NCI-H2171 (cell line): ENCODE measurements at places on chromosomes 2 and 18.
A peak's percentile ranks its signal among the peaks of the same experiment; 100 is the strongest.

DNA sequence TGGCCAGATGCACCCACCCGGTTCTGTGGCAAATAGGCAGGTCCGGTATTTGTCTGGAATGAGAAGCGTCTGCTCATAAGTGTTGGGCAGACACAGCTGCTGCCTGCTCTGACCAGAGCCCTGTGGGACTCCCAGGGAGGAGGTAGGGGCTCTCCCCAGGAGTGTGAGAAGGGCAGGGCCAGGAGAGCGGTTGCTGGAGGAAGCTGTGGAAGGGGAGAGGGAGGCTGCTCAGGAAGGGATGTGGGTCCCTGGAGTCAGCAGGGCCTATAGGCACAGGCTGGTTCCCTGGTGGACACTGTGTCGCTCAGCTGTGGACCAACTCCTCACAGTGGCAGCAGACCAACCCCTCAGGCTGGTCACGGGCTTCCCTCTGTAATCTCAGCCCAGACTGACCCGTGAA, 109.2 kb downstream of the DYSF start:
- DNase-seq = no peak

- DNase-seq = no peak
Observed at GRCh38 chr2:127437781-127438726, 19.8 kb downstream of the PROC start.

- no peak for DNase-seq
Observed at GRCh38 chr2:186032102-186032738, 293.6 kb downstream of the FSIP2 start.

DNA sequence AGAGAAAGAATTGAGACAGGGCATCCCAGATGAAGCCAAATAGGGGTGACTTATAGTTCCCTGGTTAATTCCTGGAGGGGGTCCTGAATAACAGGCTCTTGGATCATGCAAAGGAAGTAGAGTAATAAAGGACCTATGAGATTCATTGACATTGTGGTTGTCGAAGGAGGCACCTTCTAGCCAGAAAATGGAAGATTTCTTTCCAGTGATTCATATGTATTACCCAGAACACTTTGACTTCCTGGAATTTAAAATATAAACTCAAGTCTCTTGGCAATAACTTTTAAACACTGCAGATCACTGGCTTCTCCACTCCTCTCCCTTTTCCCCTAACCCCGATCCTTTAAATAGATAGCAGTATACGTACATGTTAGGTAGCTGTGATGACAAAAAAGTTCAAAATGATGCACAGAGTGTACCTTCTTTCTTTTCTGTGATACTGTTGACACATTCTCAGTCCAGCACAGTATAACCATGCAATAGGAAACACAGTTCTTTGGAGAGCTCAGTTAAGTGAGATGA, 211.8 kb downstream of the LTBP1 start:
- no peak for DNase-seq

GRCh38 chr18:8781671-8782070, 76.3 kb downstream of the MTCL1 start:
- DNase-seq = no peak

DNA sequence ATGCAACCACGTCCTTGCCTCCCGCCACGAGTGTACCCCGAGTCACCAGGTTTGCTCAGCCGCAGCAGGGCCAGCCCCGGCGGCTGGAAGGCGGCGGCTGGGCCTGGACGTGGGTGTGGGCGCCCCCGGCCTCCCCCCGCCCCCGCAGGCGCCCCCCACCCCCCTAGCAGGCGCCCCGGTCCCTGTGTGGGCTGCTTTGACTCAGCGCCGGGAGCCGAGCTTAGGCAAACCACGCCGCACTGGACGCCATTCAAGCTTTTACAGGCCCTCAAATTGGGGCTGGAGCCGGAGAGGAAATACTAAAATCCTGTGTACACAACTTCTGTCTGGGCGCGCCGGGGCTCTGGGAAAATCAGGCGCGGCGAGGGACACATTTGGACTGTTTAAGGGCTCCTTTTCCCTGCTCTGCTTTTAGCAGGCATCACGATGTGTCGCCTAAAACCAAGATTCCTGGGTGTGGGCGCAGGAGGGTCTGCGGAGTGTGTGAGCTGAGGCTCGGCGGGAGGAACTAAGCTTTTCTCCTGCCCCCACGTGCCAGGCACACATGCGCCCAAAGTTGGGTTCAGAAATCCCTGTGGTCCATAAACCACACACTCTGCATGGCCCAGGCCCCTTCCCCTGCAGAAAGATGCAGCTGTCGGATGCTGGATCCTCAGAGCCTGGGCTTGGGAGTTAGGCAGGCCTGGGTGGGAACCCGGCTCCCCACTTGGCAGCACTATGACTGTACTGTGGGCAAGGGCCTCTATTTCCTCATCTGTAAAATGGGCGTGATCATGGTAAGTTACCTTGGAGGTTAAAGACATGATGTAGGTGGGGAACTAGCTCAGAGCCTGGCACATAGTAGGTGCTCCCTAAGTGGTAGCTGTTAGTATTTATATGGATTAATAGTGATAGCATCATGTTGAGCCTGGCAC, 57.6 kb downstream of the ATOH8 start:
- no peak for DNase-seq

- DNase-seq = no peak
Observed at GRCh38 chr2:16747257-16747656, 81.6 kb upstream of the CYRIA start.

DNA sequence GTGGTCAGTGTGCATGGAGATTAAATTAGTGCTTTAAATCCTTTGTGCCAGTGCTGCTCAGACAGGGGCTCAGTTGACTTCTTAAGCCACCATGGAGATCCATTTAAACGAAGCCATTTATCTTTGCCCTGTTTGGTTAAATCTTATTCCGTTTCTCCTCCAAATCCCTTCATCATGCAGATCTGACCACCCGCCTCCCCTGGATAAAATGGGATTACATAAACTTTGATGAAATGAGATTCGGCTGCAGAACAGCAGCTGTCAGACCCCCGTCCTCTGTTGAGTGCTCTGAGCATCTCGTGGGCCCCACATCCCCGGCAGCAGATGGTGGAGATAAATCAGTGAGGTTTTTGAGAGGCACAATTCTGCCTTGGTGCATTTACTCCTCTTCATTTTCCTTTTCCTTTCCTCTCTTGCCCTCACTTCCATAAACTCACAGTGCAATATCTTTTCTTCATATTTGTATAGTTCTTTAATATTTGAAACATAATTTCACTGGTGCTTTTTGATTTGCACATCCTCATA, 84.4 kb upstream of the TWIST2 start:
- DNase-seq = no peak

- peak; percentile 66 for DNase-seq
Observed at GRCh38 chr2:45821558-45822271, 170.2 kb downstream of the PRKCE start.

DNA sequence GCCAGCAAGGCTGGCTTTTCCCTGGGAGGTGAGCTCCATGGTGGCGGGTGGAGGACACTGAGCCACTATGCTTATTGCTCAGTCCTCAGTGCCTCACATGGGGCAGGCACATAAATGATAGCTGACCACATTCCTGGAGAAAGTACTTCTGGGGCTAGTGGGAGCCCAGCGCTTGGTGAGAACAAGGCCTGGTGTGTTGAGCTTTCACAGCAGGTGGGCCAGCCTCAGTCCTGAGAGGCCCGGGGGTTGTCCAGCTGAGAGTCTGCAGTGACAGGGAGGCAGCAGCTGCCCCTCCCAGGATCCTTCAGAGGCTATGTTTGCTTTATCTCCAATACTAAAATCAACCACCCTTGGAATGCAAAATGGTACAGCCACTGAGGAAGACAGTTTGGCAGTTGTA, 217.7 kb downstream of the ZBTB7C start:
- no peak for DNase-seq

- no peak for DNase-seq
Observed at GRCh38 chr2:2566396-2567323, 235.6 kb upstream of the MYT1L start.

GRCh38 chr2:88451811-88452564, 505 bp downstream of the FOXI3 start:
- DNase-seq = no peak

GRCh38 chr18:6111726-6112125, 216.4 kb upstream of the TMEM200C start:
- no peak for DNase-seq

DNA sequence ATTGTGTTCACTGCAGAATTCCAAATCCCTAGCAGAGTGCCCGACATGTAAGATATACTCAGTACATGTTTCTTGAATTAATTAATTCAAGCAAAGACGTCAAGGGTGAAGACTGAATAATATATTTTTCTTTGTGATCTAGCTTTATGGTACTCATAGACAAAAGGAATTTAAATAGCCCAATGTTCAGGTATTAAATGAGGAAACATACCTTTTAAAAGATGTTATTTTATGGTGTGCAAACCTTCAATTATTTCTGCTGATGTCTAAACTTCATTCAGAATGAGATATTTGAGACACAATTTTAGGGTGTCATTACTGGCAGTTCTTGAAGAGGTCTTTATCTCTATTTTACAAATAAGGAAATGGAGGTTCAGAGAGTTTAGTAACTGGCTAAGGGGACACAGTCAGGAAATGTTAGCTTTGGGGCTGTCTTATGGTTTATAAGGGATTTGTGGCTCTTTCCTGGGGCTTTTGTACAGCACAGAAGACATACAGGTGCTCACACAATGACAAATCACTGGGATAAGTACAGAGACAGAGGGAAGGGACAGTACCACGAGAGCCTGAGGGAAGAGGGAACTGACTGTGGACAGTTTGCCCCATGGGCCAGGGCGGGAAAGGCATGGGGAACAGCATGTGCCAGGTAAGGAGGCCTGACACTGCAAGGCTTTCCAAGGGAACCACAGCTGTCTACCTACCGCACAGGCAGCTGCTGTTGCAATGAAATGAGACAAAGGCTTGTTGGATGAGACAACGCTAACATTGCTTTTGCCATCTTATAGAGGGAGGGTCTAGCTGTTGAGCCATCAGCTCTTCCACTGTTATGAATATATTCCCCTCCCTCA, 155.3 kb downstream of the DDX1 start:
- no peak for DNase-seq

DNA sequence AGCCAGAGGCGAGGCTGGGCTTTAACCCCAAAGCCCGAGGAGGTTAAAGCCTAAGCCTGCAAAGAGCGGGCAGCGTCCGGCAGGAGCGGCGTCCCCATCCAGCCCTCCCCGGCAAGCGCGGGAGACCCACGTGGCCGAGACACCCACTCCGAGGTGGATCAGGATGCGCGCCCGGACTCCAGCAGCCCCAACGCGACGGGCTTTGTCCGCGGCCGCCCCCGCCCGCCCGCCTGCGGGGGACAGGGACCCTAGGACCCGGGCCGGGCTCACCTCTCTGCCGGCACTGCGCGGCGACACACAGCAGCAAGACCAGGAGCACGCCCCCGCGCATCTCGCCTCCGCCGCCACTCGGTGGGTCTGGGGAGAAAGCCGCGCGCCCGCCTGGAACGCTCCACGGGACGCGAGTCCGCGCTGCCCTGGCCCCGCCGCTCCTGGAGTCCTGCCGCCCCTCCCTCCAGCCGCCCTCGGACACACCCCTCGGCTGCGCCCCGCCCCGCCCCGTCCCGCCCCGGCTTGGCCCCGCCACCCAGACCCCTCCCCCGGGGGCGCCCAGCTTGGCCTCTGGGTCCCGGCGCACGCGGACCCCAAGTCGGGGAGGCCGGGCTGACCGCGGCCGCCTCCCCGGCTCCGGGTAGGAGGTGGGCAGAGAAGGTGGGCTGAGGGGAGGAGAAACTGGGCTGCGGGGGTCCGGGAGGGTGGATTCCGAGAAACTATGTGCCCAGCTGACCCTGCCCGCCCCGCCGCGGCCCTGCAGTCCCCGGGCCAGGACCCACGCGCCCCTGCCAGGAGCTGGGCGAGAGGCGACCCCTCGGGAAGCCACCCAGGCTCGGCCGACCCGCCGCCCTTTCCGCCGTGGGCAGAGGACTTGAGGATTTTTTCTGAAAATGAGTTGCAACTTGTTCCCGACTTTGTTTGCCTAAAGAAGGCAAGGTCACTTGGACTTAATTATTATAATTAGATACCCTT, at the start of gene LAMA1:
Gene LAMA1 (minus strand): TSS at position 408 of the 966 bp plus-strand sequence. CDS start 77 bp downstream, at position 331.
- peak; percentile 6 for DNase-seq

GRCh38 chr18:47772374-47773248, 157.8 kb downstream of the SMAD2 start:
- no peak for DNase-seq

- DNase-seq = no peak
Observed at GRCh38 chr2:61135510-61135909, 26.5 kb upstream of the C2orf74 start.

GRCh38 chr2:210128961-210129360, 42.2 kb downstream of the KANSL1L start:
- DNase-seq = no peak

GRCh38 chr2:65377556-65378192, 54.7 kb downstream of the SPRED2 start:
- DNase-seq = no peak

DNA sequence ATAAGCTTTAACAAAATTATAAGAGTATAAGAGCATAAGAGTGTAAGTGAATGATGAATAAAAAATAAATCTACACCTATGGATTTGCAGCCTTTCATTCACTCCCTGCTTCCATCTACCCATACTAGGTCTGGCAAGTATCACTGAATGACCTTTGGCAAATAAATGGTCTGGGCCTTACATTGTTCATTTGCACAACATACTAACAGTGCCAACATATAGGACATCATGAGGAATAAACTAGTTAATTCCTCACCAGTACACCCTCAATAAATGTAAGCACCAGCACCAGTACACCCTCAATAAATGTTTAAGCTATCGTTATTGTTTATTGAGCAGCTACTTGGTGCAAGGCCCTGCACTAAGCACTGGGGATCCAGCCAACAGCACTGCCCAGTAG, 26.9 kb downstream of the STAT1 start:
- DNase-seq = no peak

- no peak for DNase-seq
Observed at GRCh38 chr2:44009136-44009735, 13.4 kb upstream of the LRPPRC start.

DNA sequence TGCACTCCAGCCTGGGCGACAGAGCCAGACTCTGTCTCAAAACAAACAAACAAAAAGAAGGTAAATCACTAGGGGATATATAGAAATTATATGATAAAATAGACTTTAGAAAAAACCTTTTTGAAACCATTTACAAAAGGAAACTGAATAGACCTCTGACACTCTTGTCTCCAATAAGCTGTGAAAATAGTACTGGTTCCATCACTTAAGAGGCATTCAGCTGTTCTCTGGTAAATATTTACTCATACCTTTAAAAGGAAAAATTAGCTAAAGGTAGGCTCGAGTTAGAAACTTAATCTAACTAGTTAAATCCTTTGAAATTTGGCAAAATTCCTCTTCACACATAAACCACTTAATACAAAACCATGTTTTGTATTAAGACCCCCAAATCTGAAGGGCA, 21.4 kb downstream of the RAB27B start:
- DNase-seq = no peak

GRCh38 chr2:10549621-10550020, 101.5 kb upstream of the ODC1 start:
- DNase-seq = no peak
